Endodermal cell (in vitro differentiated cells): ENCODE measurements at places on chromosomes 1 and 21. TPM values are rescaled to one million over a fixed set of nuclear protein-coding genes. Genes with fewer than 3 reads are reported as not detected.

The KCNH1 gene
- total RNA-seq: 1.8 and 3.2 TPM in 2 replicates

The PADI1 gene
- 0.13 TPM in 1 of 2 replicates, not detected in the other for total RNA-seq

The TEX35 gene
- total RNA-seq: not detected in 3 replicates

GRCh38 chr1:61332196-61332753 lies 249.9 kb downstream of the NFIA start:
- no peaks in the 10 kb centered on the region for H3K4me1 ChIP-seq
- H3K4me3 ChIP-seq: no peak overlapping the region
- H3K36me3 ChIP-seq: no peaks in the 10 kb centered on the region
- DNase-seq: no peak
- H3K27me3 ChIP-seq: no peaks in the 10 kb centered on the region

GRCh38 chr1:68963353-68963752 lies 466.5 kb upstream of the DEPDC1 start:
- H3K4me3 ChIP-seq: no peak overlapping the region
- no peak overlapping the region for H3K27ac ChIP-seq
- no peaks in the 10 kb centered on the region for H3K27me3 ChIP-seq
- H3K36me3 ChIP-seq: no peaks in the 10 kb centered on the region
- H3K4me1 ChIP-seq: no peaks in the 10 kb centered on the region

DNA sequence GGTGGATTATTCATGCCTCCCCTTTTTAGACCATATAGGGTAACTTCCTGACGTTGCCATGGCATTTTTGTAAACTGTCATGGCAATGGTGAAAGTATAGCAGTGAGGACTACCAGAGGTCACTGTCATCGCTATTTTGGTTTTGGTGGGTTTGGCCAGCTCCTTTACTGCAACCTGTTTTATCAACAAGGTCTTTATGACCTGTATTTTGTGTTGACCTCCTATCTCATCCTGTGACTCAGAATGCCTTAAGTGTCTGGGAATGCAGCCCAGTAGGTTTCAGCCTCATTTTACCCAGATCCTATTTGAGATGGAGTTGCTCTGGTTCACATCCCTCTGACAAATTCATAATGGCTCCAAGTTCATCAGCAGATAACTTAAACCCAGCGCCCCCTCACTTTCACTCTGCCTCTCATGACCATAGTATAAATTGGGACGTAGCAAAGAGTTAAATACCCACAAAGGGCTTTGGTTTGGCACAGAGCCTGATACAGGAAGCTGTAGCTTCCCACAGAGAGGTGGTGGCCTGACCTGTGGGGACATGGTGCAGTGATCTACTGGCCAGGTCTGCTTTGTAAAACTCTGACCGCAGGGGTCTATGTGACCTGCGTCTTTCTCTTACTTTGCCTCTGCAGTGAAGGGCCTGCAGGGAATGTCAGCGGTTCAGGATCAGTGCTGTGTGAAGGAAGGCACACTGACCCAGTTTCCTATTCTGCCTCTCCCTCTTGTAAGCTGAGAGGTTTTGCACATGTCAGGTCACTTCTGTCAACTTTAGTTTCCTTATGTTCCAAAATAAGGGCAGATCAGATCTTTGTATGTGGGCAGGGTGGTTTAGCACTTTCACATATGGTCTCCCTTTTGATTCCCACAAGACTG lies 78.1 kb upstream of the ZNF644 start:
- no peak overlapping the region for H3K4me3 ChIP-seq
- no peak overlapping the region for H3K27ac ChIP-seq
- peaks cover 3% of the 10 kb centered on the region for H3K4me1 ChIP-seq
- H3K27me3 ChIP-seq: no peaks in the 10 kb centered on the region

GRCh38 chr1:91901231-91901630 lies 15.3 kb upstream of the TGFBR3 start:
- no peak overlapping the region for H3K4me3 ChIP-seq
- H3K27ac ChIP-seq: no peak overlapping the region
- H3K36me3 ChIP-seq: no peaks in the 10 kb centered on the region
- no peak for DNase-seq

- no peak overlapping the region for H3K4me3 ChIP-seq
- peaks cover 18% of the 10 kb centered on the region for H3K27me3 ChIP-seq
- H3K4me1 ChIP-seq: no peaks in the 10 kb centered on the region
- H3K27ac ChIP-seq: no peak overlapping the region
- DNase-seq: no peak
Observed at GRCh38 chr1:95653618-95654017, 419.6 kb downstream of the RWDD3 start.

GRCh38 chr1:119565131-119565772 lies 58.2 kb downstream of the HSD3B1 start:
- no peak overlapping the region for H3K4me3 ChIP-seq
- no peaks in the 10 kb centered on the region for H3K27me3 ChIP-seq
- no peaks in the 10 kb centered on the region for H3K4me1 ChIP-seq

DNA sequence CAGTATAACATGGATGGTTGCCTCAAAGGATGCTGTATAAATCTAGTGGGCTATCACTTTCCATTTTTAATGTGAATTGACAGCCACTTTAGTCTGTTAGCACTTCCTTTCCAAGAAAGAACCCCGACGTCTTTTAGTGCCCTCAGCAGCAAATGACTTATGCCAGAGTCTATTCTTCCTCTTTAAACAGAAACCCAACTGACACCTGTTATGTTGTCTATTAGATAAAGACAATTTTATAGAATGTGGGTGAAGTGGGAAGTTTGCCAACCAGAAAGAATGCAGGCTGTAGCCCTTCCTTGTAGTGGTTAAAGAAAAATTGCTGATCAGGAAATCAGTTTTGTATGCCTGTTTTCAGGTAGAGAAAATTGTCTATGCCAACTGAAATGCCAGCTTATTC lies 344.9 kb downstream of the ZNF326 start:
- H3K36me3 ChIP-seq: no peaks in the 10 kb centered on the region
- no peaks in the 10 kb centered on the region for H3K27me3 ChIP-seq
- H3K4me3 ChIP-seq: no peak overlapping the region
- DNase-seq: no peak

DNA sequence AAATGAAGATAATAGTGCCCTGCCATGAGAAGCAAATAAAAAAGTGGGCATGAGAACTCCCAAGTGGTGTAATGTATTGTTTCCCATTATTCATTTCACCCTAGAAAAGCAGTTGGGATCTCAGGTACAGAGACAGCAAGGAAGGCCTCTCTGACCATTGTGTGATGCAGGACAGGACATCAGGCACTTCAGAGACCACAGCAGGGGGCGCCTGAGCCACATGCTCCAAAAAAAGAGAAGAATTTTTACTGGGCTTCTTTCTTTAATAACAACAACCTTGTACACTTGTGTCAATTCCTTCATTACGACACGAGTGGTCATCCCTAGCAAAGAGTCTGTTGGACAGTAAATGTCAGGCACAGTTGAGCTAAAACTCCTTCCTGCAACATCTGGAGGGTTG lies 533.3 kb downstream of the OMA1 start:
- H3K4me3 ChIP-seq: no peak overlapping the region
- no peaks in the 10 kb centered on the region for H3K27me3 ChIP-seq
- no peak overlapping the region for H3K27ac ChIP-seq
- DNase-seq: peak; percentile 63

DNA sequence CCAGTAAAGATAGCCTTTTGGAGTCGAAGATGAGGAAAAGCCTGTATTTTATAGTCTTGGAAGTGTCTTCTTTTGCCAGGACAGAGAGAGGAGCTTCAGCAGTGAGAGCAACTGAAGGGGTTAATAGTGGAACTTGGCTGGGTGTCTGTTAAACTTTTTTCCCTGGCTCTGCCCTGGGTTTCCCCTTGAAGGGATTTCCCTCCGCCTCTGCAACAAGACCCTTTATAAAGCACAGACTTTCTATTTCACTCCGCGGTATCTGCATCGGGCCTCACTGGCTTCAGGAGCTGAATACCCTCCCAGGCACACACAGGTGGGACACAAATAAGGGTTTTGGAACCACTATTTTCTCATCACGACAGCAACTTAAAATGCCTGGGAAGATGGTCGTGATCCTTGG lies at the start of gene VCAM1:
Gene VCAM1 (plus strand): TSS at position 253 of the 400 bp plus-strand sequence. CDS start 119 bp downstream, at position 372.
- peak; percentile 61 for DNase-seq
- H3K4me1 ChIP-seq: peaks cover 14% of the 10 kb centered on the region
- H3K4me3 ChIP-seq: peak within 1 kb of the TSS; percentile 81

DNA sequence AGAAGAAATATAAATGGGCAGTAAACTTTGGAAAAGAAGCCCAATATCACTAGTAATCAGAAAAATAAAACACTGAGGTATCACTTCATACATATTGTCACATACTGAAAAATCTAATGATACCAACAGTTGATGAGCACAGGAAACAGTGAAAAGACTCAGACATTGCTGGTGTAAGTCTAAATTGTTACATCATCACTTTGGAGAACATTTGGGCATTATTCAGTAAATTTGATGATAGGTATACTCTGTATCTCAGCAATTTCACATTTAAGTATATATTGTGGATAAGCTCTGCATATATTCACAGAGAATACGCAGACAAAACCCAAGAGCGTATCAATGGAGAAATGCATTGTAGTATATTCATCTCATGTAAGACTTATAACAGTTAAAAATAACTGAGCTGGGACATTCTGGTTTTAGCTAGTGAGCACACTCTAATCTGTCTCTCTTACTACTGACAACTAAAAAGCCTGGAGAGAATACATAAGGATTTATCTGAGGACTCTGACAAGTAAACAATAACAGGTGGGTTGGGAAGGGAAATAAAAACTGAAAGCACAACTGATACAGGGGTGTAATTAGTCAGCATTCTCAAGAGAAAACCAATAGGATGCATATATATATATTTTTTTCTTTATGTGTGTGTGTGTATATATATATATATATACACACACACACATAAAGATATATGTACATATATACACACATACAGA lies 212.7 kb upstream of the JUN start:
- H3K4me3 ChIP-seq: no peak overlapping the region
- no peak for DNase-seq
- no peaks in the 10 kb centered on the region for H3K36me3 ChIP-seq
- no peak overlapping the region for H3K27ac ChIP-seq
- peaks cover 35% of the 10 kb centered on the region for H3K27me3 ChIP-seq

DNA sequence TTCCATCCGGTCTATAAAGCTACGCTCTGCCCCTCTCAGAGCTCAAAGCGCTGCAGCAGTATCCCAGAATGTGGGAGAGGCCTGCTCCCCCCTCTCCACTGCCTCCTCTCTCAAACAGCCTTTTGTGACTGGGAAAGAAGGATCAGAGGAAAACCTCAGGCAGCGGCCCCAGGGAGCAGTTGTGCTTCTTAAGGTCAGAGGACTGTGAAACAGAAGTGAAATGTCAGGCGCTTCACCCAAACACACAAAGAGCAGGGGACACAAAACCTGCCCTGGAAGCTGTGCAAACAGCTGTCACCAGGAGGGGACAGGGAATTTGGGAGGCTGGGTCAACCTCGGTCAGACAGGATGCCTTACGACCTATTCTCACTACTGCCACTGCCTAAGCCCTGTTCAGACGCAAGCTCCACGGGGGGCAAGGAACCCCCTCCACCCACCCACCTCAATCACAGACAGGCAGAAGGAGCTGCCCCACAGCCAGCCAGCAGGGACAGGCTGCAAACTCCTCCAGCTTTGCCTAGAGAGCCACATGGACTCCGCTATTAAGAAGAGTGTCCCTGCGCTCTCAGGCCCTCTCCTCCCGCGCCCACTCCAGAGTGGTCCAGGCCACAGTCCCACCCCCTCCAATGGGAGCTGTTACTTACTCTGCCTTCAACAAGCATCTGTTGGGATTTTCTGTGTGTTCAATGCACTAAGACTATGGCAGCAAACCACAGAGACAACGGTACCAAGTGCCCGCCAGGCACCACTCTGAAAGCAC lies 14.6 kb downstream of the SSBP3 start:
- H3K4me1 ChIP-seq: peaks cover 20% of the 10 kb centered on the region
- H3K36me3 ChIP-seq: peaks cover 95% of the 10 kb centered on the region
- peak; percentile 74 for DNase-seq
- peak overlapping the region; percentile 75 for H3K27ac ChIP-seq

GRCh38 chr1:180246579-180246978 lies 16.5 kb downstream of the LHX4 start:
- no peak for DNase-seq
- no peaks in the 10 kb centered on the region for H3K36me3 ChIP-seq
- H3K27ac ChIP-seq: no peak overlapping the region
- no peak overlapping the region for H3K4me3 ChIP-seq
- peaks cover 15% of the 10 kb centered on the region for H3K27me3 ChIP-seq

GRCh38 chr1:1216770-1217620 lies 3.0 kb upstream of the TNFRSF4 start:
- H3K27ac ChIP-seq: no peak overlapping the region
- no peak overlapping the region for H3K4me3 ChIP-seq
- H3K27me3 ChIP-seq: no peaks in the 10 kb centered on the region
- H3K4me1 ChIP-seq: no peaks in the 10 kb centered on the region
- peaks cover 21% of the 10 kb centered on the region for H3K36me3 ChIP-seq
- no peak for DNase-seq
